ENCODE measurements at places on chromosomes 1 and 21.
A peak's percentile ranks its signal among the peaks of the same experiment; 100 is the strongest.

GRCh38 chr1:183163316-183163715 lies 22.7 kb upstream of the LAMC2 start:
- DNase-seq: no peak

DNA sequence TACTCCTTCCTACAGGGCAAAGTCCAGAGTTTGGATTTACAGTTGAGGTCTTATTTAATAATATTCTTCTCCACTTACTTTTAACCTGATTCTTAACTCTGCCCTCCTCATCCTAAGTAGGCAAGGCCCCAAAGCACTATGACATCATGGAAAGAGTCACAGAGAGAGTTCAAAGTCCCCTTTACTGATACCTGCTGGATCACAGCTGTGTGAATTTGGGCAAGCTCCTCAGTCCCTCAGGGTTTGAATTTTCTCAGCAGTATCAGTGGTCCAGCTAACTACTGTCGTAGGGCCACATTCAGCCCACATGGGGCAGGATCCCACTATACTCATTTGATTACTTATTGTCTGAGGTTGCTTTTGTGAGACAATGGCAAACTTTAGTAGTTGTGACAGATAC lies 16.0 kb downstream of the TYW3 start:
- no peak for DNase-seq

DNA sequence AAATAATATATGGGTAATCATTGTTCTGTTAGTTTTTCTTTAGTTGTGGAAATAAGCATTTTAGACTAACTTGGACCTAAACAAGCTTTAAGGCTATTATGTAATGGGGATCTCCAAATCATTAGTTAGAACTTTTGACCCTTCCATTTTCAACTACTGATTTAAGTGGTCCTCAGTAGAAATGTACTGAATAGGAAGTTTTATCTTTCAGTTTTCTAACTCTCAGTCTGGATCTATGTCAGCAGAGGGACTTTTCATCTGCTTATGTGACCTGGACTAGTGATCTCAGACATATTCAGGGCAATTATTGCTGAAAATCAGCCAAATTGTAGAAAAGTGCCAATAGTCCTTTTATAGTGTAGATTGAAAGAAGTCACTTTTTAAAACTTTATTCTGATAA lies 56.0 kb downstream of the SASS6 start:
- DNase-seq: no peak

GRCh38 chr1:89536555-89537341 lies 12.1 kb downstream of the LRRC8B start:
- no peak for DNase-seq

GRCh38 chr21:29018540-29018939 lies 609 bp downstream of the RWDD2B start:
- DNase-seq: no peak

GRCh38 chr1:219797009-219797408 lies 131.3 kb downstream of the SLC30A10 start:
- no peak for DNase-seq

- DNase-seq: no peak
Measured at GRCh38 chr1:115322631-115323030, 15.4 kb downstream of the NGF start.

DNA sequence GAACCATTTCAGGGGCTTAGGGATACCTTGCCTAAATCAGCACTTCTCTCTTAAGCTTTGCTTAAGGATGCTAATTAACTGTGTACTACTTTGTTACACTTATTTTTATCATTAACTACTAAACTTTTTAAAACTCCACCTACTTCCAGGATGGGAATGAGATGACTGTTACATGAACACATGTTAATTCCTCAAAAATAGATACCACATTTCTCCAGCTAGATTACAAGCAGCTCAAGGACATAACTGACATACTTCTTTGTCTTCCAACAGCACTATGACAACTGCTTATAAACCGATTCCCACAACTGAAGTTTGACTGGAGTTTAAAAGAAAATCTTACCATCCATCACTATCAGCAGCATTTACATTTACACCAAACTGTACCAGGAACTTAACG lies 53.7 kb downstream of the TP53BP2 start:
- DNase-seq: no peak

- no peak for DNase-seq
Measured at GRCh38 chr21:20701235-20701634, 297.0 kb upstream of the NCAM2 start.

- DNase-seq: no peak
Measured at GRCh38 chr1:76079475-76080227, 5.1 kb downstream of the ST6GALNAC3 start.

GRCh38 chr1:67485046-67485811 lies 55.0 kb upstream of the SERBP1 start:
- DNase-seq: no peak

- DNase-seq: peak; percentile 22
Measured at GRCh38 chr1:8409106-8409505, 91.2 kb downstream of the SLC45A1 start.

DNA sequence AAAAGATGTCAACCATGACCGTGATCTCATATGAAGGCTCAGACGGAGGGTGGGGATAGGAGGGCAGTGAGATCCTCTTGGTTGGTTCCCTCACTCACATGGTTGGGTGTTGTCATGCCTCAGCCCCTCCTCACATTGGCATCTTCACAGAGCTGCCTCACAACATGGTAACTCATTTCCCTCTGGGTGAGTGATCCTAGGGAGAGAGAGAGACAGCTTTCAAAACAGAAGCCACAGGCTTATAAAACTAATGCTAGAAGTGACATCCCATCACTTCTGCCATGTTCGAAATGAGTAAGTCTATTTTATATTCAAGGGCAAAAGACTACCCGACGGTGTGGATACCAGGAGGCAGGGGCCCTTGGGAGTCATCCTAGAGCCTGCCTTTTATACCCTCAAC lies 145.5 kb downstream of the SPATA17 start:
- DNase-seq: no peak
